ENCODE measurements at places on chromosomes 2 and 18.

DNA sequence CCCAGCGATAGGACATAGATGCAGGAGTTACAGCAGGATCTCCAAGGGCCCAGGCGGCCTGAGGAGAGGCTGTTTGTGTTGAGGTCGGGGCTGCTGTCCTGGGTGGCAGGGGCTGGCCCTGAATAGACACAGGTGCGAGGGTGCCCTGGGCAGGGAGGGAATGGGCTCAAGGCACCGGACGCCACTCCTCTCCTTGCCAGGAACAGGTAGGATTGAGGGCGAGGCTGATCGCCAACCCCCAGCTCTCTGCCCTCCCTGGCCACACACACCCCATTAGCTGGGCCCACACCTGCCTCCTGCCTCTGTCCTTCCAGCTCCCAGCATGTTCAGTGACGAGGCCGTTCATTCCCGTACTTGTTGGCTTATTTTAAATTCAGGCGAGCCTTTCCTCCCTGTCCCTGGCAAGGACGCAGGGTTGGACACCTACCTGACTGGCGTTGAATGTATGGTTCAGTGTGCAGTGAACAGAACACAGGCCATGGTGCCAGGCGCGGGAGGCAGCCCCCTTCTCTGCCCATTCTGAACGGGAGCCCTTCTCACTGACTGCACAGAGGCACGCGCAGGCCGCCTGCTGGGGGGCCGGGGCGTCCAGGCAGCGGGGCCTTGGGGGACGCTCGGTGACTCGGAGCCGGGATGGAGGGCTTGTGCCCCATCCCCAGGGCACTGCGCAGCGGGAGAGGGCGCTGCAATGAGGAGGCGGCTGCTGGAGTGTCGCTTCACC lies 41.3 kb upstream of the SNED1 start:
- no peak for DNase-seq

- DNase-seq = no peak
Measured at GRCh38 chr18:80172056-80172455, 63.0 kb downstream of the ADNP2 start.

- no peak for DNase-seq
Measured at GRCh38 chr18:26036635-26037034, 53.8 kb downstream of the SS18 start.

DNA sequence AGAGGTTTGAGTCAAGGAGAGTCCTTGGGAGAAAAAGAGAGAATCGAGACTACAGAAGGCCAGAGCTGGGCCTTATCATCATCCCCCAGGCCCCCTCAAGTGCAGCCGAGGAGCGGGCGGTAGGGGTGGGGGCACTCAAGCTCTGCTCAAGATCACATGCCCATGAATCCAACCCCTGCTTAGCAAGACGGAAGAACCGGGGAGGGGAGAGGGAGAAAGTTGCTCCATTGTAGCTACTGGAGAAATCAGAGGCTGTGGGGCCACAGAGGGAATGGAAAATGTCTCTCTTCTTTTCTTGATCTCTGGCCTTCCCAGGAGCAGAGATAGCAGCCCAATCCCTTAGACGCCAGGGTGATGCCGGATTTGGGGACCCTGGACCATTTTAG lies 14.6 kb downstream of the SLC4A3 start:
- DNase-seq = no peak

GRCh38 chr2:80168037-80168436 lies 136.5 kb downstream of the LRRTM1 start:
- no peak for DNase-seq

DNA sequence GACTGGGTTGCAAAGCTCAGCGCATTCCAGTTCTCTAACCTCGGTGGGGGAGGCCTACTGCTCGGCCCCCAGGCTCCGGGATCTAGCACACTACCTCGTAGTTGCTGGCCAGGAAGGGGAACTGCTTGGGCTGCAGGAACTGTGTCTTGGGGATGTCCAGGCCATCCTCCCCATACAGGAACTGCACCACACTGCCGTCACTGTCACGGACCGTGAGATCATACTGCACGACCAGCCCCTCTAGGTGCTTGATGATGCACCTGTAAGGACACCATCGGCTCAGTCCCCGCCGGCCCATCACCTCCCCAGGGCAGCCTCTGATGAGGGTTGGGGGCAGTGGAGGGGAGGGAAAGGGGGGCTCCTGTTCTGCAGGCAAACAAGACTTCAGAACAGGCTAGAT lies 61.6 kb downstream of the POLR1A start:
- DNase-seq = no peak

DNA sequence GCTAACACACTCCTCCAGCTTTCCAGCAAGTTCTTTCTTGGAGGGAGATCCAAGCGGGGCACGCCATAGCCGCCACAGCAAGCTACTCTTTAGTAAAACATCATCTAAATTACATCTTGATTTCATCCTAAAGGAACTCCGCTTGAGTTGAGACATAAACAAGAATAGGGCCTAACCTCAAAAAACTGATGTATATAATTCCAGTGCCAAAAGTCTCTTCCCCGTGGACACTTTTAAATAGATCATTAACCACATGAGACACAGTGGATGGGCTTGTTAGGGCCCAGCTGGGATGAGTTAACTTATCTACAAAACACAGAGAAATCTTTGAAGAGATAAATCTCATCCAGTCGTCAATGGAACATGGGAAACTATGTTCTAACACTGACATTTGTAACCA lies 20.8 kb upstream of the MLPH start:
- DNase-seq = no peak
